ENCODE measurements at places on chromosomes 7 and 10.
A peak's percentile ranks its signal among the peaks of the same experiment; 100 is the strongest.

GRCh38 chr10:790821-791551 is 101.5 kb upstream of the DIP2C start:
- DNase-seq, result no peak

DNA sequence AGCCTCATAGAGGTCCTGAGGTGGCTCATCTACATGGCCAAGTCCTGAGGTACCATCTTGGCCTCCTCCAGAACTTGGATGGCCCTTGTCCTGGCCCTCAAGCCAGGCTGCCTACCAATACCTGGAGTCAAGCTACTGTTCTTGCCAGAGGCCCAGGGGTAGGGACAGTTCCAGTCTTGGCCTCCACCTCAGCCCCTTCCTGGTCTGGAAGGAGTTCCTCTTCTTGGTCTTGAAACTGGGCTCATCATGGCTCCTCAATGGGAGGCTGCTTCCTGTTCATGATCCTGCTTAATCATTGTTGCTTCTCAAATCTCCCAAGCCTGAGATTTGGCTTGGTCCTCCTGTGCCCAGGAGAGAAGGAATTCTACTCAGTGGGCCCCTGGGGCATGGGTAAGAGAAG is 3.9 kb downstream of the HPS6 start:
- no peak for DNase-seq

DNA sequence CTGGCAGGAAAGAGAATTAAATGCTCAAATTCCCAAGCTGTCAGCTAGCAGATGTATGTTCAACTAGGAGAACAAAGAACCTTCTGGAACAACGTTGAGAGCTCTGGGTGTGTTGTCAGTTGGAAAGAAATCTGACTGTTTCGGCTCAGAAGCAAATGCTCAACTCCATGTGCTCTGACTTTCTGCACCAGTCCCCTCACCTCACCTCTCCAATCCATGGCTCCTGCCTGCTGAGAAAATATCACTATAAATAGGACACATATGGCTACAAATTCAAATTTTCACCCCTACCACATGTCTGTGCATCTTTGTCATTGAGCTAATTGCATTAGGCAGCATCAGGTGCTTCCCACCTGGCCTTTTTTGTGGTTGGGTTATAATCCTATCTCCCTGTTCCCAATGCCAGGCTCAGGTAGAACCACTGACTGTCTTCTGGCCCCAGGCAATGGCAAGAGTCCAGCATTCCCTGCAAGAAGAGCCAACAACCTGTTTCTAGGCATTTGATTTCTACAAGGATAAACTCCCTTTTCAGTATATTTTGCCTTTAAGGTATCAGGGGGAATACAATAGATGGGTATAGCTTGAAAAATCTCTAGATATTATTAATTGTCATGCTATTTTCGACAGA is 142.6 kb upstream of the LSM8 start:
- DNase-seq, result peak; percentile 35

- DNase-seq, result no peak
Observed at GRCh38 chr10:12431151-12432101, 82.1 kb downstream of the CAMK1D start.

GRCh38 chr7:134520130-134520529 is 7.2 kb upstream of the AKR1B10 start:
- DNase-seq, result no peak

DNA sequence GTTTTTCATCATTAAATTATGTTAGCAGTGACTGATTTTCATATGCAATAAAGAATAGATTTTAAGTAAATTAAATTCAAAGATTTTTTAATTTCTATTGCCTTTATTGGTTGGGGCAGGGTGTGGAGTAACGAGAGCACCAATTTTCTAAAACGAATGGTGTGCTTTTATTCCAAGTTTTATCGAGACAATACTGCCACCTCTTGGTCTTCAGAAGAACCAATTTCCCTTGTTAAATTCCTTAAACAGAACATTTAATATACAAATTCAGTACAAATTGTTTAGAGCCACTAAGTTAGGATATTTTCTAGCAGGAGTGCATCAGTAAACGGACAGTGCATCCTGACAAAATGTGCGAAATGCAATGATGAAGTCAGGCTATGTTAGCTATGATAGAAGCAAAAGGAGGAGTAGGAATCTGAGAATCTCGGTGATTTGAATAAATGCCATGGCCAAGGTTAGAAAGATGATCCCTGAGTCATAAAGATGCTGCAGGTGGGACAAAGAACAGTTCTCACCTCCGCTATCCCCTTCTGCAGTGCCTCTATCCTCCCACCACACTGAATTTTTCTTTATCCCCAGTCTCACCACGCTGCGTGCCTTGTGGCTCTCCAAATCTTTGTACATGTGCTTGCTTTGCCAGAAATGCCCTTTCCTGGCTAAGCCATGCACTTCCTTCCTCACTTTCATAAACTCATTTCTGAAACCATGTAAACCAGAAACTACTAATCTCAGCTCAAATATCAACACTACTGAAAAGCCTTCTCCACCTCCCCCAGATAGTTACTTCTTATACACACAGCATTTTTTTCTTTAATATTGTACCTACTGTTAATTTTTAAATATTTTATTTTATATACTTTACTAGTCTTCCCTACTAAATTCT is 31.9 kb upstream of the AGBL3 start:
- peak; percentile 1 for DNase-seq

DNA sequence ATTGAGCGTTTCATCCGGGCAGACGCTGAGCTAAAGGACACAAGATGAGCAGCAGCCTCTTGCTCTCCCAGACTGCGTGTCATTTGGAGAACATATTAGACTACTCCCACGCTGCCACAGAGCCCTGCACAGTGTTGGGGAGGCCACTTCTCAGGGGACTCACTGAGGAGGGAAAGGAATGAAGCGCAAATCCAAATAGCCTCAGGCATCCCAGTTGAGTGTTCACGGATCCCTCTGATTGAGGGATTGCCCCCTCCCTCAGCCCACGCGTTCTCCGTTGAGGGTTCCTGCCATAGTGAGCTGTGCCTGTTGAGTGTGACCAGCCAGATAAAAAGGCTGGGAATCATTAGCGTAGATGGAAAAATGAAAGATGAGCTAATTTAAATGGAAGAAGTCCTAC is 563.4 kb downstream of the ACTR3B start:
- DNase-seq, result no peak

DNA sequence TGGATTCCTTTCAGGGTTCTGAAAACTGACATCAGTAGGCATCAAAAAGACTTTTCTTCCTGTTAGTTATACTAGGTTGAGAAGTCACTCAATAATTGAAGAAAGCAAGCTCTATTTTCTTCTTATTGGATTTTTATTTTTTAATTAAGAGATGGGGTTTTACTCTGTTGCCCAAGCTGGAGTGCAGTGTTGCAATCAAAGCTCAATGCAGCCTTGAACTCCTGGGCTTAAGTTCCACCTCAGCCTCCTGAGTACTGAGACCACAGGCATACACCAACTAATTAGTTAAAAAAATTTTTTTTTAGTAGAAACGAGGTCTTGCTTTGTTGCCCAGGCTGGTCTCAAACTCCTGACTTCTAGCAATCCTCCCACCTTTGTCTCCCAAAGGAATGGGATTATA is 28.0 kb downstream of the PIP4K2A start:
- no peak for DNase-seq

DNA sequence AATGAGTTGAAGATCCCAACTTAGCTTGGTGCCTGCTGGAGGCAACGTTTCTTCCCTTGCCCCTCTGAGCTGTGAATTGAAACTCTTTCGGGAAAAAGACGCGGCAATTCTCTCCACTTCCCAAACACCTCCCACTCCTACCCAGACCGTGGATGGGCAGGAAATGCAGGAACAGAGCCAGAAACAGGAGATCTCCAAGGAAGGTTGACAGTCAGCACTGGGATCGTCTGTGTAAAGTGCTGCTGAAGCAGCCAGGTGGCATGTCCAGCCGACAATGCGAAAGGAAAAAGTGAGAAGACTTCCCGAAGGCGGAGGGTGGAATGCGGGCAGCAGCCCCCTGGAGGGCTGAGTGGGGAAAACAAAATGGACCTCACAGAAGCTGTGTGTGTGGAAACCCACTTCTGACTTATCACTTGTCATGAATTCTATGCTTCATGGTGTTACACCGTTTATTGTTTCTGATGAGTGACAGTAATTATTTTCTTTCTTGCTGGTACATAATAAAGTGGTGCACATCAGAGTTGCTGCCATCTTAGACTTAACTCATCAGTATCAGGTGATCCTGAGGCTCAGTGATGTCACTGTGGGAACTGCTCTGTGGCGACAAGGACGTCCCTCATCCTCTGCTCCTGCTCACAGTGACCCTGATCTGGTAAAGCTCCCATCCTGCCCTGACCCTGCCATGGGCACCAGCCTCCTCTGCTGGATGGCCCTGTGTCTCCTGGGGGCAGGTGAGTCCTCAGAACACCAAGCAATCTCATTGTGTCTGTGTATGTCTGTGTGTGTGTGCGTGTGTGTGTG is 220.5 kb upstream of the PRSS1 start:
- DNase-seq, result no peak

DNA sequence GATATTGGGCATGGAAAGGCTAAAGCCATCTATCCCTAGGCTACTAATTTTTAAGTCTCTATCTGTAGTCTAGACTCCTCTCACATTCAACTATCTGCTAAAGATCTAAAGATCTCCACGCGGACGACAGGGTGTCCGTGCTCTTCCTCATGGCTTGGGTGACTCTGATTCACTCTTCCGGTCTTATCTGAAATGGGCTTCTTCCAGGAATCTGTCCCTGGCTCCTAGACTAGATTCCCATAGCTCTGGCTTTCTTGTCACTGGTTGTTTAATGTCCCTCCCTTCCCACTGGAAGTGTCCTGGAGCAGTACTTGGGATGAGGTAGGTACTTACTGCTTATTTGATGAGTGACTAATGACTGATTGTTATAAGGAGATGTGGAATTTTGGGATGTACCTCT is 62.0 kb upstream of the PODXL start:
- DNase-seq, result no peak

GRCh38 chr10:43821103-43821502 is 172.4 kb upstream of the ZNF32 start:
- DNase-seq, result no peak

- no peak for DNase-seq
Observed at GRCh38 chr7:64559206-64559605, 3.7 kb downstream of the ZNF680 start.

- no peak for DNase-seq
Observed at GRCh38 chr7:135322571-135323340, 89.1 kb downstream of the STRA8 start.

- DNase-seq, result no peak
Observed at GRCh38 chr10:15528859-15529239, 157.8 kb upstream of the FAM171A1 start.

GRCh38 chr10:297567-297966 is 162.3 kb downstream of the ZMYND11 start:
- DNase-seq, result no peak

DNA sequence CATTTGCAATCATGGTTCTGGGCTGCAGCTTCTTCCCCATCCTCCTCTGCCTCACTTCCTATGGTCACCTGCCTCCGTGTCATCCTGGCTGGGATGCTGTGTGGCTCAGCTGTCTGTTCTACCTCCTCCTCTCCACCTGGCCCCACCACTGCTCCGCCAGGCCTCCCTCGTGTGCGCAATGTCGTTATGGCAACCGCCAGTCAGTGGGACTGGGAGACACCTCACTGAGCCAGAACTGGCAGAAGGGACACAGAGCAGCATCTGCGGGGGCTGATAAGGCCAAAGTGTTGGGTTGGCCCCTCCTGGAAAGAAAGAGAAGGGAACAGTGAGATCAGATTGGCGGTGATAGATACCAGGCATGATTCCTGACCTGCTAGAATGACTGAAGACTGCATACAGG is 527.5 kb downstream of the INHBA start:
- DNase-seq, result no peak

DNA sequence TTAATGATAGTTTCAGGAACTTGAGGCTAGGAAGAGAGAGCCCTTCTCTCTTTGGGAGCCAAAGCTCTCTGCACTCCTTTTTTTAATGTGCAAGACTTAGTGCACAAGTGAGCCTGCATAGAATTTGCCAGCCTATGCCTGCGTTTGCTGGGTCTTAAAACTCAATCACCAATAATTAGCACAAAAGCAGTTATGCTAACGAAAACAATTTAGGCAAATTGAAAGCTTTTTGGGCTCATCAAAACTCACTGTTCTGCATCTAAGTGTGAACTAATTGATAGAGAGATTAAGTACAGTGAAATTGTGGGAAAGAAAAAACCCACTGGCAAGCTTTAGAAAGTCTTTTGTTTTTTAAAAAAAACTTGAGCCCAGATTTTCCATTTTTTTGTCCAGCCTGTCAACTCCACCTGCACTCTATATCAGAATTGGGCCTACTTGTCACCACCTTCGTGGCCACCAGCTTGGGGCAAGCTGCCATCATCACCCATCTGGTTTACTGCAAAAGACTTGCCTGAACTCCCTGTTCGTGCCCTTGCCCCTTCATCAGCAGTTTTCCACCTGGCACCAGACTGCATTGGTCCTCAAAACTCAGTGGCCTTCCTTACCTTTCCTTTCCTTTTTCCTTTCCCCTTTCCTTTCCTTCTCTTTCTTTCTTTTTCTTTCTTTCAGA is 37.8 kb downstream of the CRHR2 start:
- DNase-seq, result no peak

GRCh38 chr7:28296571-28297483 is 115.5 kb upstream of the CREB5 start:
- peak; percentile 33 for DNase-seq

- DNase-seq, result no peak
Observed at GRCh38 chr10:4170633-4171314, 385.8 kb upstream of the KLF6 start.

DNA sequence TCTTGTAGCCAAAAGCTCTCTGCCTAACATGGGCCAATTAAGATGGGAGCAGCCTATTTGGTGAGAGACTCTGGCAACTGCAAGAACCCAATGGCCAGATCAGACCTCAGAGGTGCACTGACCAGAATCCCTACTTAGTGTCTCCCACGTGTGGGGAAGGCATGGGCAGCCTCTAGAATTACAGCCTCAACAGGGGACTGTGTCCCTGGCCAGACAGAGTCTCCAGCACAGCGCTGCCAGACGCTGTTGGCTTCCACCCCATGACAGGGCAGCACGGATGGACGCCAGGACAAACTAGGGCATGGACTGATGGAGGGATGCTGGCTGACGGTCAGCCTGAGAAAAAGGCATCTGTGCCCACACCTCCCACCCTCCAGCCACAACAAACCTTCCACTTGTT is 729.3 kb upstream of the AUTS2 start:
- DNase-seq, result no peak

DNA sequence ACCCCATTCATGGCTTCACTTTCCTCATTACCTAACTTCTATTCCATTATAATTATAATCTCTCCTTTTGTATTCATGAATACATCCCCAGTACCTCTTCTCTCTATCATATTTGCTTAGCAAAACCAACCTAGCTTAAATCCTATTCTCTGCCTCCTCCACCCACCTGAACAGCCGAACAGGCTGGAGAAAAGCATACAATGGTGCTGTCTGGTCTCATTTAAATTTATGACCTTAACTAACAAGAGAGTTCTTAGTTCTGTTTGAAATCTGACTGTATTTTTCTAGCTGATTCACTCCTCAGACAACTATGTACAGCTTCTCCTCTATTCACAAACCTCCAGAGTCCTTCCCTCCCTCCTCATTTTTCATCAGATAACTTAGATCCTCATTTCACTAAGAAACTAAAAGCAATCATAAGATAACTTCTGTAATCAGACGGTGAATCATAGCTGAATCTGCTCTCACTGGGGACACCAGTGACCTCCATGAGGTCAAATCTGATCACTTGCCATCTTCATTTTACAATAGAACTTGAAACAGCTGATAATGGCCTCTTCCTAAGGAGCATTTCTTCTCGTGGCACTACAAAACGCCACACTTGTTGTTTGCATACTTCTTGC is 233.9 kb upstream of the AOAH start:
- DNase-seq, result no peak

GRCh38 chr10:13865758-13866491 is 279.2 kb downstream of the PRPF18 start:
- DNase-seq, result no peak

- DNase-seq, result no peak
Observed at GRCh38 chr7:47438411-47439029, 143.4 kb downstream of the TNS3 start.

- no peak for DNase-seq
Observed at GRCh38 chr10:79938728-79939406, 10.0 kb downstream of the SFTPD start.
